ENCODE measurements at places on chromosomes 5 and 9.

- DNase-seq: no peak
These were observed 138.9 kb downstream of the RGS3 start for GRCh38 chr9:113602126-113603047.

DNA sequence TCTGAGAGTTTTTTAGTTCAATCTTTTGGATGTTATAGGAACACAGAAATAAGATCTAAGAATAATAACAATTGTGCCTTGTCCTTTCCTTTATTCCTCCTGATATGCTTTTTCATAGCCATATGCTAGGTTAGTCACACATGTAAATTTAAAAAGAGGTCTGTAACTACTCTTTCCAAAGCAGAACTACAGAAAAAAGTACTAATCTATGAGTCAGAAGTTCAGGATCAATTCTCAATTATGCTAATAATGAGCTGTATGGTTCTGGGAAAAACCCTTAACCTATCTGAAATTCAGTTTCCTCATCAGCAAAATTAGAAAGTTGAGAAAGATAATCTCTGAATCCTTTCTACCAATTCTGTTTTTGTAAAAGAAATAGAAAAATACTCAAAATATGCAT is 44.4 kb downstream of the ANKRD31 start:
- no peak for DNase-seq

DNA sequence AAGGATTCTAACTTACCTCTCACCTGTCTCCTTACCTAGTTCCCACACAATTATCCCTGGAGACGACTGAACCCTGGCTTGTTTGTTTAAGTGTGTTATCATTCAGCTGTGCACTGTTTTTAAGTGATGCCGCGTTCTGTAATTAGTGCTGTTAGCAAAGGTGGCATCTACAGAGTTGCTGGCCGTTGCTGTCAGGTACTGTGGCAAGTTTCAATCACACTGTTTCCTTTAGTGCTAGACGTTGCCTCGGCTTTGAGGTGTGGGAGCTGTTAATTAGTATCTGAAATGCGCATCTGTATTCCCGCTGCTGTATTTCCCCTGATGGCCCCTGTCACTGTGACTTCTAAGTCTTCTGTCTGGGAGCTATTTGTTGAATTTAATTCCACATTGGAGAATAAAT is 193.8 kb upstream of the GAS1 start:
- DNase-seq: no peak

GRCh38 chr5:30596495-30597064 is 596.9 kb upstream of the CDH6 start:
- DNase-seq: no peak

DNA sequence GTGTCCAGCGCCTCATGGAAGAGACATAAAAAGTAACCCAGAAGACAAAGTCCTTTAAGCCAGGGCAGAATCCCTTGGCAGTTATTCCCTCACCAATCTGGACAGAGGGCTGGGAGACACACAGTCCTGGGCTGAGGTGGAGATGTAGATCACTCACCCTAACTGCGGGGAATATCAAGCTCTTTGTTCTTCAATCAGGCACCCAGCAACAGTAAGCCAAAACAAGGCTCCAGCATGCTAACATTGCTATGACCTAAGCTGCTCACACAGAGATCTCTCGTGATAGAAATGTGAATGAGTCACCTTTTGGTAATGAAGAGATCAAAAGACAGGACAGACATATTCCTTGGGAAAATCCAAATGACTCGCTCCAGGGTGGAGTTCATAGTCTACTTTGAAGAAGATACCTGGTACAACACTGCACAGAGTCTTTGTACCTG is 101.3 kb downstream of the FBN2 start:
- DNase-seq: peak; percentile 84

GRCh38 chr5:93578813-93579691 is 2.0 kb downstream of the NR2F1-AS1 start:
- no peak for DNase-seq

DNA sequence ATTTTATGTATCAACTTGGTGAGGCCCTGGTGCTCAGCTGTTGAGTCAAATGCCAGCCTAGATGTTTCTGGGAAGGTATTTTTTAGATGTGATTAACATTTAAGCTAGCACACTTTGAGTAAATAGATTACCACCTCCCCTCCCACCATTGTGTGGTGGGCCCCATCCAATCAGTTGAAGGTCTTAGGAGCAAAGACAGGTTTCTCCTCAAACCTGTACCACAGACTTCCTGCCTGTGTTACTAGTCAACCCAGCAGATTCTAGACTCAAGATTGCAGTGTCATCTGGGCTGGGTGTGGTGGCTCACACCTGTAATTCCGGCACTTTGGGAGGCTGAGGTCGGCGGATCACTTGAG is 33.8 kb downstream of the MRPL36 start:
- no peak for DNase-seq

- DNase-seq: no peak
These were observed 75.1 kb downstream of the HSD17B4 start for GRCh38 chr5:119527351-119527750.

GRCh38 chr9:109416135-109416706 is 81.9 kb downstream of the PTPN3 start:
- DNase-seq: no peak

- no peak for DNase-seq
These were observed 15.1 kb downstream of the TTC1 start for GRCh38 chr5:160023908-160024630.

DNA sequence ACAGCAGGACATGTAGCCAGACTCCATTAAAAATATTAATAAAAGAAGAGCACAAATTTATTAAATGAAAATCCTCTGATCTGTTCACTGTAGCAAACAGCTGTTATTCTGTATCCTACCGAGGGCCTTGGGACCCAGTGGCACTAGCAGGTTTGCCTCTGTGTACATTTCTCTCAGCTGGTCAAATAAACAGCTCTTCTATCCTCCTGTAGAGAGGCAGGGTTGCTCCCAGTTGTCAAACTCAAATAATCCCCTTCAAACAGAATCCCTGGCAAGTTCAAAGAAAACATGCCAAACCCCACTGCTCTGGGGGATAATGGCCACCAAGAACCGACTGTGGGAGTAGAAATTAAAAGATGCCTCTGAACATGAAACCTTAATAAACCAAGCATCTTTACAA is 1262.0 kb upstream of the DMAC1 start:
- DNase-seq: no peak

DNA sequence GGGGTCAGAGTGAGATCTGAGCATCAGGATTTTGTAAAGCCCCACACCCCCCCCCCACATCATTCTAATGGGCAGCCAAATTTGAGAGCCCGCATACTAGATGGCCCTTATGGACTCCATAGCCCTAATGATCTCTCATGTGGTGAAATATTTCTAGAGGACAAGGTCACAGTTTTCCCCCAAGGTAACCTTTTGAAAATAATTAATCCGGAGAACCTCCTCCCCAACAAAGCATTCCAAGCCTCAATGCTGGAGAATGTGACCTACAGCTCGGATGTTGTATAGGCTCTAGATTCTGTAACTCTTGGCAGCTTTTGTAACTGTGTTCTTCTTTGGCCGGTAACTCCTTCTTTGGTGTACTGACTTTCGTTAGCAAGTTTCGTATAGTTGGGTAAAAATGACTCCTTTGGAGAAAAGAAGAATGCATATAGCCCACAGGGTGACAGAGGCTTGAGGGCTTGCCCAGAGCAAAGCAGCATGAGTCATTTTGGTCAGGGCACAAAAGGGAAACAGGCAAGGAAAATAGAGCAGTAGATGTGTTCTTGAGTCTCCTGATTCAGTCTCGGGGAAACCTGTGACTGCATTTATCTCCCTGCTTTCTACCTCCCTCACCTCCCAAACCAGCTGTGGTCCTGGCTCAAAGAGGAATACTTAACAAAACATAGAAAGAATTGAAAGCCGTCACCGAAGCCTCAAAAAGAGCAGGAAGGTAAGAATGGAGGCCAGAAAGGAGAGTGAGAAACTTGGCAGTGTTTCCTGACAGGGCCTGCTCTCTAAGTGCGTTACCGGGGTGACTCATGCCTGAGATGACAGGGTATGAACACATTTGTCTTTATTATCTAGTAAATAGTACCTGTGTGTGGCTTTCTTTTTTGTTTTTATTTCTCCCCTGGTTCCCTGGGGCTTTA is 6.6 kb upstream of the XPA start:
- DNase-seq: peak; percentile 43

GRCh38 chr5:173707392-173707791 is 90.9 kb upstream of the BOD1 start:
- peak; percentile 48 for DNase-seq

- DNase-seq: no peak
These were observed 57.3 kb downstream of the S1PR3 start for GRCh38 chr9:89048616-89049015.

DNA sequence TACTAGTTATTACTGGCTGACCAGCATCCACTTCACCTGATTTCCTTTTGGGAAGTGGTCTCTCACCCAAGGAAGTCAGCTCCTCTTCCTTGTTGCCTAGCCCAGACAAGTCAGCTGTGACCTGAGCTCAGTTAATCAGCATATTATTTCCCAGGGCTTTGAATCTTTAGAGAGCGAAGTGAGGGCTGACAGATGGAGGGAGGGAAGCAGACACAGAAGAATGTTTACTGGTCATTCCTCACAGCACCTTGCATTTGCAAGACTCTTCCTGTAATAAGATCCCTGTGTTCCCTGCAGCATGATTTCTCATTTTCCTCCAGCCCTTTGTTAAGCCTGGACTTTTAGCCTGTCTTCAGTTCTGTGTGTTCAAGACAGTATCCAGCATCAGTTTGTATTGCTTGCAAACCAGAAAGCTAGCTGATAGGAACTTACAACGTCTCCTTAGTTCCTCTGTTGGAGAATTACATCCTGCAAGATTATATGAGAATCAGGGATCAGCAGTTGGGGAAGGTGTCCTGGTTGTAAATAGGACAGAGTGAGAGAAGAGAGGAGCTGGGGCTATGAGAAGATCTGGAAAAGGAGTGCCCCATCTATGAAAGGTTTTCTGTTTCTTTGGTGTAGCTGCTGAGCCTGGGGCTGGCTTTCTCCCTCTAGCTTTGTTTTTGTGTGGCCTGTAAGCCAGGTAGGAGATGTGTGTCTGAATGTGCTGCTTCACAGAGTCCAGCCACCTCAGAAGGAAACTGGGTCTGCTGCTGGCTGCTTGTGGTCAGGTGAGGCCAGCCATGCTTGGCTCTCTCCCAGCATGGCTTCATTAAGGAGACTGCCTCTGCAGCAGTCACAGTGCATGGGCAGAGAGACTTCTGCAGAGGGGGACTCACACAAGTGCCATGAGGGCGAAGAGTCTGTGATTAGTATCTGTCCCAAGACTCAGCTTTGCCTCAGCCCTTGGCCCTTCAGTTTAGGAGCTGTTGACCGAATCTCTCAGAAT is 50.3 kb downstream of the MAN2A1 start:
- DNase-seq: peak; percentile 26

DNA sequence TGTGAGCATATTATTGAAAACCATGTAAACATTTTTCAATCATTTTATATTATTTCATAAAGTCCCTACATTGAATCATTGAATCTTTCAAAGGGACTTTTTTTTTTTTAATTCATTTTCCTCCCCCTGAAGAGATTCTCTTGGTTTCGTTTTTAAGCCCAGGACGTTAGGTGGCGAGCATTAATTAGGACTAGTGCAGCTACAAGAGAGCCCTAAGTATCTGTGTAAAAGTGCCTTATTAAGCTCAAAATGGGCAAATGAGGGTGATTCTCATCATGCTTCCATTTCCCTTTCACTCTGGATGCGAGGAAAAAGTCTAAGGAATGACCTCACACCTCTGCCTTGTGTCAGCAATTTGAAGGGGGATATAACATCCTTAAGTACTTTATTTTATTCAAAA is 517.9 kb upstream of the ITGA1 start:
- DNase-seq: no peak

- DNase-seq: no peak
These were observed 3.1 kb upstream of the FAM120AOS start for GRCh38 chr9:93456504-93456903.

Data from retinal pigment epithelial cell (primary cell).